ENCODE measurements at places on chromosomes 16 and 17. TPM values are rescaled to one million over a fixed set of nuclear protein-coding genes. Genes with fewer than 3 reads are reported as not detected.

The MAP2K6 gene
- total RNA-seq: 6.3 TPM

The CRYBA1 gene
- total RNA-seq: not detected

The KRT12 gene
- total RNA-seq: not detected

The HS3ST6 gene
- not detected for total RNA-seq

The FOXJ1 gene
- not detected for total RNA-seq

The WNT3 gene
- 1.1 TPM for total RNA-seq

The POLR2C gene
- total RNA-seq: 95.9 TPM

The FMNL1 gene
- total RNA-seq: 0.65 TPM

- DNase-seq: no peak
These were observed 75.4 kb upstream of the RBL2 start for GRCh38 chr16:53358884-53359283.

- DNase-seq: no peak
These were observed 1.0 kb downstream of the MCRIP1 start for GRCh38 chr17:81831957-81832607.

DNA sequence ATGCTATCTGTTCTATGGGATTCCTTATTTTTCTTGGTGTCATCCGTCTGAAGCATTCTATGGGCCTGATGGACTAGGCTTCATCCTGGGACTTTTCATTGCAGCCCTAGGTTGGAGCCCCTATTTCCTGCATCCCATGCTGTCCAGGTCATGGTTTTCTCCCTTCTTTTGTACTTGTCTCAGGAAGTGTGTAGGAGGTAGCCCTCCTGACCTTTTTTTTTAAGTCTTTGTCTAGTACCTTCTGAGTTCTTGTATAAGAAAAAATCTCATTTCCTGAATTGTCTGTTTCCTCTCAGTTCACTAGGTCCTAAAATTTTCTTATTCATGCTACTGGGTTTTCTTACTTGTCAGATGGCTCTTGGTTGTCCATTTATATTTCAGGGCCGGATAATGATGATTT is 6.0 kb downstream of the NDEL1 start:
- peak; percentile 47 for DNase-seq

DNA sequence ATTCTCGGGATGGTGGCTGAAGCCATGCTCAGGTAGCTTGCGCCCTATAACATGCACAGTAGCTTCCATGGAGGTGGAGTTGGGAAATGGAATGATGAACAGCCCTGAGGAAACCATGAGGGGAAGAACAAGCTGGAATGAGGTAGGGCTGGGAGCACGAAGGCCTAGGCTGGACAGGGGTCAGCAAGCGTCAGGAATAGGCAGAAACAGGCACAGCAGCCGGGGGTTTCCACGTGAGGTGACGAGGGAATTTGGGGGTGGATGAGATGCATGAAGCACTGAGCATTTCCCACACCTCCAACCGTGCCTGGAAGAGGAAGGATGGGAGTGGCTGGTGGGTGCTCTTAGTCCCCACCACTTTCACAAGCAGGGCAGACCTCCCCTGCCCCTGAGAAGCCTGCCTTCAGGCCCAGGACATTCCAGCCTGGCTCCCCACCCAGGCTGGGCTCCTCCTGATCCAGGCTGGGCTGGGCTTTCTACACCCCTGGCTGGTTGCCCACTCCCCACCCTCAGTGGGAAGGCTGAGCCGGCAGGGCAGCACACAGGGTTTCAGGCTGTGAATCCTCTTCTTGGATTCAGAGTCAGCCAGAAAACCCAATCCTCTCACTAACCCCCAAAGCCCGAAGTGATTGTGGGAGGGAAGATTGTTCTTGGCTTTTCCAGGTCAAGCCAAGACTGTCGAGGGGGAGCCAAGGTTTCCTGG is 21.9 kb downstream of the PLEKHG4 start:
- no peak for DNase-seq

DNA sequence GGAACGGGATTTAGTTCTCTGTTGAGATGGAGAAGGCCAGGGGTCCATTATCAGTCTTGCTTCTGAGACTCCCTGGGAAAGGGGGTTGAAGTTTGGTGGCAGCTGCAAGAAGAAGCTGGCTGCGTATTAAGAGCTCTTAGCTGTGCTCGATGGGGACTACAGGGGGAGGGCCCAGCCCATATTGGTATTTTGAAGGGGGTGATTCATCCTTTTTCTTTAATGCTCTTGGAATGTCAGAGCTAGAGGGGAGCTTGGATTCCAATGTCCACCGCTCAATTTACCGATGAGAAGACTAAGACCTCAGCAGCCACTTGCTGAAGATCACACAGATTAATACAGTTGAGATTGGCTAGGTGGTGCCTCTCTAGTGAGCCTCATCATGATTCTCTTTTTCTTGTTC is 5.0 kb downstream of the NOG start:
- no peak for DNase-seq

GRCh38 chr17:29873476-29873875 is 56.6 kb downstream of the SSH2 start:
- DNase-seq: no peak

GRCh38 chr16:77183137-77183536 is 7.9 kb upstream of the MON1B start:
- DNase-seq: no peak

- peak; percentile 75 for DNase-seq
These were observed 52.2 kb upstream of the HAPSTR1 start for GRCh38 chr16:9039210-9039609.

- DNase-seq: no peak
These were observed 77.8 kb downstream of the CDH11 start for GRCh38 chr16:65044026-65044425.

DNA sequence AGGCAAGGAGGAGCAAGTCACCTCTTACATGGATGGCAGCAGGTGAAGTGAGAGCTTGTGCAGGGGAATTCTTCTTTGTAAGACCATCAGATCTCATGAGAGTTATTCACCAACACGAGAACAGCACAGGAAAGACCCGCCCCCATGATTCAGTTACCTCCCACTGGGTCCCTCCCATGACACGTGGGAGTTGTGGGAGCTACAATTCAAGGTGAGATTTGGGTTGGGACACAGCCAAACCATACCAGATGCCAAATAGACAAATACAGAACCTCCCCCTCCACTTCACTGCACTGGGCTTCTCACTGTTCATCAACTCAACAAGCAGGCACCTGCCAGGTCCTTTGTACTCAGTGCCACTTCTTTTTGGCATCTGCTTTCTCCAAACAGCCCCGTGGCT is 100.2 kb downstream of the WSCD1 start:
- DNase-seq: no peak

GRCh38 chr16:3698941-3699340 is 18.4 kb downstream of the TRAP1 start:
- no peak for DNase-seq

GRCh38 chr17:16948587-16949376 is 23.1 kb downstream of the TNFRSF13B start:
- no peak for DNase-seq

DNA sequence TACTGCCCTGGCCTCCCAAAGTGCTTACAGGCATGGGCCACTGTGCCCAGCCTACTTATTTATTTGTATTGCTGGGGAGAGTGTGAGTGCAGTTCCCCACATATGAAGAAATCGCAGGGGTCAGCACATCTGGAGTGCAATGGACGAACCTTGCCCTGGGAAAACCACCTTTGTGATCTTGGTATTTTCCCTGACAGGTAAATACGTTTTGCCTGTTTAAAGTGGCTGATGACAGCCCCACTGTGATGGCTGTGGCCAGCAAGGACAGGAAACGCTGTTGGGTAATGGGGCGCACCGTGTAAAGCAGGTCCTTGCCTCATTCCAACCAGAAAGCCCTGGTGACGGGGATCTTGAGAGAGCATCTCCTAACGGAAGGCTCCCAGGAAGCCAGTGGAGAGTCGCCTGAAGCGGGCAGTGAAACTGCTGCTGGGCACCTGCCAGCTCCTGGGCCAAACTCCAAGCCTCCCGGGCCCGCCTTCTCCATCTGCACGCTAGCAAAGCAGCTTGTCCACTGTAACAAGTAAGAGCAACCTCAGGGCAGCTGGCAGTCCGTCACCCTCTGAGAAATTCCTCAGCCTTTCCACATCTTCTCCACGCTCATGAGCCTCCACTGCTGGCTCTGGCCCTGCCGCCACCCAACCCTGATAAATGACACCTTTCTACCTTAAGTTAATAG is 17.5 kb downstream of the EMC8 start:
- no peak for DNase-seq

GRCh38 chr17:42233994-42234393 is 39.7 kb upstream of the GHDC start:
- DNase-seq: no peak

- DNase-seq: peak; percentile 78
These were observed 9.3 kb downstream of the RIPOR1 start for GRCh38 chr16:67537636-67538591.

GRCh38 chr16:25126820-25127232 is 15.3 kb downstream of the LCMT1 start:
- DNase-seq: peak; percentile 49

- DNase-seq: peak; percentile 27
These were observed 174.1 kb upstream of the MPHOSPH6 start for GRCh38 chr16:82344157-82344556.

- no peak for DNase-seq
These were observed 117.7 kb upstream of the WSCD1 start for GRCh38 chr17:5952518-5952917.

GRCh38 chr17:62899361-62899760 is 66.7 kb upstream of the TANC2 start:
- no peak for DNase-seq

GRCh38 chr16:3999479-4000325 is 116.5 kb downstream of the ADCY9 start:
- DNase-seq: no peak

DNA sequence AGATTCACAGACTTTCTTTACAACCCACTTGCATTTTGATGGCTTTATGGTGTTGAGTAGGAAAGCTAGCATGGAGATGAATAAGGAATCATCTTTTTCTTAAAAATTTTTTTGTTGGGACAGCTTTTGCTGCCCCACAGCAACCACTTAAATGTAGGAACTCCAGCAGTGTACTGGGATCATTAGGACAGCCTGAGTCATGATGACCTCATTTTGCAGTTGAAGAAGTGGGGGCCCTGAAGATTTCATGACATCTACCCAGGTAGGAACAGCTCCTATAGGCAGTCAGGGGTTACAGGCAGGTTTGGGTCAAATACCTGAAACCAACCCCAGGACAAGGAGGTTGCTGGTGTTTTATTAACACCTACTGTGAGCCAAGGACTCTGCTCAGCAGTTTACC is 2.1 kb downstream of the METTL22 start:
- DNase-seq: no peak

DNA sequence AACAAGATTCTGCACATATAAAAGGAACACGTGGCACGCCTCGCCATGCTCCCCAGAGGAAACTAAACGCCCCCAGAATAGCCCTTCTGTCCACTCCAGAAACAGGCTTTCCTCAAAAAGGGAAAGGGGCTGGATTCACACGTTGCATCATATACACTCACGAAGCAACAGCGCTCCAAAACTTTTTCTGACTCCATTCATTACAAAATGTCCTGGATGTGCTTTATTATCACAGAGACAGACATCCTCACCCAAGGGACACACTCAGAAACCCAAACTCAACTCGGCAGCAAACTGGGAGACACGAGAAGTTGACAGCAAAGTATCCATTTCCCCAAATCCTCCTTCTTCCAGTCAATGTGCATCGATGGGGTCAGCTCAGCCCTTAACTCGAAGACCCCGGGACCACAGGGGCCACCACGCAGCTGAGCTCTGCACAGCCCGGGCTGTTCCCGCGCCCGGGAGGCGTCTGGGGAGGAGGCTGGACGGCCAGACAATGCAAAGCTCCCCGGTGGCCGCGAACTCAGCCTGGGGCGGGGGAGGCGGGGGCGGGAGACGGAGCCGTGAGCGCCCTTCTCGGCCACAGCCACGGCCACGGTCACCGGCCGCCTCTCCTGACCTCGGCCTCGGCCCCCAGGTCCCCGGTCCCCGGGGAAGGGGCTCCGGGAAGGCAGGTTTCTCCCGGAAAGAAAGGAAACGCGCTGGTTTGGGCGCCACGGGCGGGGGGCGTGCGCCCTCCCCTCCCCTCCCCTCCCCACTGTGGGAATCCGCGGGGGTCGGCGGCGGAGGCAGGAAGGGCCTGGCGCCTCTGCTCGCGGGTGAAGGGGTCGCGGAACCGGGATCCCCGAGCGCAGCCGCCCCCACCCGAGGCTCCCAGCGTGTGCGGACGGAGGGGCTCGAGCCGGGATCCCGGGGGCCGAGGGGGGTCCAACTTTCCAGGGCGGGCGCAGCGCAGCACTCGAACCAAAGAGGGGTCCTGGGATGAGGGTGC is 1.2 kb downstream of the NXN start:
- DNase-seq: peak; percentile 60

DNA sequence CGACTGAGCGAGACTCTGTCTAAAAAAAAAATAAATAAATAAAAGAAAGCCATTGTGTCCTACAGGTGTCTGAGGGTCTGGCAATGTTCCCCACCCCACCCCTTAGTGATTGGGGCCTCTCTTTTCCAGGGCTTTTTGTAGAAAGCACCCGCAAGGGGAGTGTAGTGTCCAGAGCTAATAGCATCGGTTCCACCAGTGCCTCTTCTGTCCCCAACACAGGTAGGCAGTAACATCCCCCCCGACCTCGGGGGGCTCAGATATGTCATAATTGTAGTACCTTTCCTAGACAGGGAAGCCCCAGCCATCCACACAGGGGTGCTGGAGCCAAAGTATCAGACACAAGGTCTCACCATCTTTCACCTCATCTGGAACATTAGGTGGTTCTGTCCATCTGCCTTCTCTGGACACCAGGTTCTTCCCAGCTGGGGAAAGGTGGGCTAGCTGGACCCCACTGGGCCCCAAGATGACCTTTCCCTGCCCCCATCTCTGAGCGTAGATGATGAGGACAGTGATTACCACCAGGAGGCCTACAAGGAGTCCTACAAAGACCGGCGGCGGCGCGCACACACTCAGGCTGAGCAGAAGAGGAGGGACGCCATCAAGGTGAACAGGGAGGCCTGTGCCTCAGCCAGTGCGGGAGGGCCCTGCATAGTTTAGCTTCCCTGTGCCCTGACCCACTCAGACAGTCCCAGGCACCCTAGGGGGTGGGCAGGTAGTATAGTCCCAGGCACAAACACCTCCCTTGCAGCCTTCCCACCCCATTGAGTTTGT is 1.6 kb downstream of the MLX start:
- no peak for DNase-seq

GRCh38 chr17:40062329-40063186 is at the start of gene THRA:
THRA (plus strand) TSS chr17:40062965; CDS start chr17:40074489, 11,524 bp downstream.
- DNase-seq: peak; percentile 59

Data from lung microvascular endothelial cell (primary cell).